Mesothelial cell of epicardium (in vitro differentiated cells): ENCODE measurements at places on chromosomes 3 and 15. TPM values are rescaled to one million over a fixed set of nuclear protein-coding genes. Genes with fewer than 3 reads are reported as not detected.

DNA sequence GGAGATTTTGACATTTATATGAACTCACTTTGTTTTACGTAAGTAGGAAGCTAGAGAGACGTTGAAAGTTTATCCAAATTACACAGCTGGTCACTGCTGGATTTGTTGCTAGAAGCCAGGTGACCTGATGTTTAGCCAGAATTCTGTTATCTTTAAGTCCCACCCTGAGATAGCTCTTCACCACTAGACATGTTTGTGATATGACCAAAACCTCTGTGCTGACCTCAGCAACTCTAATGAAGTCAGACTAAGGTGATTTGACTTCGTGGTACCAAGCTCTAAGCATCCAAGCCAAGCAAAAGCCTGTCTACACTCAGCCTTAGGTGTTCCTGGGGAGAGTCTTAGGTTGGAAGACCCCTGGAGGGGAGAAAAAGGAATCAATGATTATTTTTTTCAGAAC, 102.4 kb downstream of the ARRDC4 start:
- DNase-seq: no peak

GRCh38 chr3:46484388-46484787, 13.4 kb upstream of the RTP3 start:
- DNase-seq: no peak

Gene AHSG
- 0.14 TPM in 1 of 3 replicates, not detected in the others for total RNA-seq

Gene ANKUB1
- 0.13 to 0.34 TPM in 2 of 3 replicates, not detected in the other for total RNA-seq

Gene NR1I2
- total RNA-seq: 0.07 to 0.20 TPM (median 0.11 TPM) in 3 replicates

DNA sequence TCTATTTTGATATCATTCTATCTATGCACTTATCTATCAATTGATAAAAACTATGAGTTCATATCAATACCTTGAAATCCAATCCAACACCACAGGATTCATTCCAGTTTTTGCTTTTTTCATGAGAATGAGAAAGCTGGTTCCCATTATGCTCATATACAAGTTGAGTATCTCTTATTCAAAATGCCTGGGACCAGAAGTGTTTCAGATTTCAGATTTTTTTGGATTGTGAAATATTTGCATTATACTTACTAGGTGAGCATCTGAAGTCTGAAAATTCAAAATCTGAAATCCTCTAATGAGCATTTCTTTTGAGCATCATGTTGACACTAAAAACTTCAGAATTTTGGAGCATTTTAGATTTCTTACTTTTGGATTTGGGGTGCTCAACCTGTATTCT, 67.8 kb upstream of the DCBLD2 start:
- DNase-seq: no peak

- DNase-seq: no peak
These were observed 103.1 kb downstream of the KLHL25 start for GRCh38 chr15:85691350-85692240.
